ENCODE measurements at places on chromosomes 2 and 18.

GRCh38 chr2:70132244-70133126 lies 45.2 kb downstream of the PCBP1 start:
- peak; percentile 59 for DNase-seq

- DNase-seq = no peak
These were observed 31.9 kb upstream of the EFR3B start for GRCh38 chr2:25009954-25010353.

DNA sequence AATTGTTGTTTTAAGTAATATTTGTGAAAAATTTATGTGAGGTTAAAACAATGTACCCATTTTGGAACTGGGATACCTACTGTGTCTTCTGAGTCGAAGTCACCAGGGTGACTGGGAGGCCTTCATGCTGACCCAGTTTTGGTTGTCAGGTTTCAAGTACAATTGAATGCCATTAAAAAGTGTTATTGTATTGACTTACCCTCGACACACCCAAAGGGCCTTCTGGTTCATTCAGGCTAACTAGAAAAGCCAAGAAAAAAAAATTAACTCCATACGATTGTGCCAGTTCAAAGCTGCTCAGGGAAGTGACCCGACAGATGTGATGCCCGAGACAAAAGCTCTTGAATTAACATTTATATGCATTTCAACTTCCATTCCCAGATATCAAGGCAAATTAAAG lies 190.0 kb downstream of the ST6GAL2 start:
- DNase-seq = no peak

DNA sequence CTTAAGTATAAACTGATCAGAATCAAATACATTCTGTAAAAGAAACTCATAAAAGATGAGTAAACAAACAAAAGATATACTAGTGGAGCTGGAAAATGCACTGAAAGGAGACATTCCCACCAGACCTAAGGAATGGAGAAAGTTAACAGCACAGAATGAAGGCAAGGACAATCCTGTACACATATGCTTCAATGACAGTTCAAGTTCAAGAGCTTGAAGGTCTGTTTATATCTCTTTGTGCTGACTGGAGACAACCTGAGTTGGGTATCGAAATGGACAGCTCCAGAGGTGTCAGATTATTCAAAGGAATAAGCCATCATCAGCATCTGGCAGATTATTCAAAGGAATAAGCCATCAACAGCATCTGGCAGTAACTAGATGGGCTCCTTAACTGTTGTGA lies 73.8 kb upstream of the CD226 start:
- DNase-seq = no peak

- DNase-seq = no peak
These were observed 111.6 kb downstream of the CLIP4 start for GRCh38 chr2:29226808-29227207.

DNA sequence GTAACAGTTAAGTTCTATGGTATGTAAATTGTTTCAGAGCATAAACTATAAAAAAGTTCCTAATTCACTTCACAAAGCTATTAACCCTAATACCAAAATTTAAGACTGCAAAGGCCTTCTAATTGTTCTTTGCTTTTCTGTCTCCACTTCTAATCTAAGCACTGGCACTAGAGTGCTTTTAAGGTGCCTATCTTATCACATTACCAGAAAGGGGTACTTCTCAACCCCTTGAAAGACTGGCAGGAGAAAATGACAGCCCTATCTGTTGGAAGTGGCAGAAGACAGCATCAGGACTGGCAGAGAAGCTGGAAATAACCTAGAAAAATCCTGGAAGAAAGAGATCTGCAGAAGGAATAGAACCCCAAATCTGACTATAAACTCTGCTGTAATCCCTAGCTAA lies 10.3 kb downstream of the CNRIP1 start:
- no peak for DNase-seq
